ENCODE measurements at places on chromosomes 6 and 20.
A peak's percentile ranks its signal among the peaks of the same experiment; 100 is the strongest.

DNA sequence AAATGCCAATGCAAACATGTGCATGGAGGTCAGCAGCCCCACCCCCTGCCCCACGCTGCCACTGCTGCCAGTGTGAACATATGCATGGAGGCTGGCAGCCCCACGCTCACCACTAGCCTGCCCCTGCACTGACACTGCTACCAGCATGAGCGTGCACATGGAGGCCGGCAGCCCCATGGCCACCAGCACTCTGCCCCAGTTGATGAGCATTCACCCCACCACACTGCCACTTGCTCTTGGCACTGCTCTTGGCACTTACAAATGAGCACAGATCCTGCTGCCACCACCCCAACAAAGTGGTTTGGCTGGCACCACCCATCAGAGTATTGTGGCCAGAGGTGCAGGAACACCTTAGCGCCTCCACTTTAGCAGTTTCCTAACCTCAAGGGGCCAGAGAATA lies 174.1 kb downstream of the KHDC1L start:
- no peak overlapping the region for H3K27ac ChIP-seq
- no peaks in the 10 kb centered on the region for H3K4me1 ChIP-seq
- no peaks in the 10 kb centered on the region for H3K27me3 ChIP-seq
- no peak overlapping the region for H3K4me3 ChIP-seq

GRCh38 chr6:43172104-43173007 lies 1.3 kb downstream of the SRF start:
- H3K27me3 ChIP-seq = no peaks in the 10 kb centered on the region
- peaks cover 45% of the 10 kb centered on the region for H3K4me1 ChIP-seq
- H3K36me3 ChIP-seq = peaks cover 39% of the 10 kb centered on the region

GRCh38 chr20:46013829-46014516 lies 5.3 kb downstream of the MMP9 start:
- no peaks in the 10 kb centered on the region for H3K27me3 ChIP-seq
- no peaks in the 10 kb centered on the region for H3K36me3 ChIP-seq
- no peak overlapping the region for H3K27ac ChIP-seq
- peak; percentile 73 for DNase-seq
- peaks cover 15% of the 10 kb centered on the region for H3K4me1 ChIP-seq

- no peaks in the 10 kb centered on the region for H3K27me3 ChIP-seq
- no peak overlapping the region for H3K4me3 ChIP-seq
- H3K27ac ChIP-seq = no peak overlapping the region
- DNase-seq = no peak
- H3K36me3 ChIP-seq = no peaks in the 10 kb centered on the region
Observed at GRCh38 chr6:45084257-45084656, 243.9 kb upstream of the RUNX2 start.

GRCh38 chr6:56280126-56280525 lies 32.7 kb upstream of the COL21A1 start:
- no peaks in the 10 kb centered on the region for H3K27me3 ChIP-seq
- no peak for DNase-seq
- no peaks in the 10 kb centered on the region for H3K4me1 ChIP-seq
- H3K36me3 ChIP-seq = no peaks in the 10 kb centered on the region
- no peak overlapping the region for H3K4me3 ChIP-seq

DNA sequence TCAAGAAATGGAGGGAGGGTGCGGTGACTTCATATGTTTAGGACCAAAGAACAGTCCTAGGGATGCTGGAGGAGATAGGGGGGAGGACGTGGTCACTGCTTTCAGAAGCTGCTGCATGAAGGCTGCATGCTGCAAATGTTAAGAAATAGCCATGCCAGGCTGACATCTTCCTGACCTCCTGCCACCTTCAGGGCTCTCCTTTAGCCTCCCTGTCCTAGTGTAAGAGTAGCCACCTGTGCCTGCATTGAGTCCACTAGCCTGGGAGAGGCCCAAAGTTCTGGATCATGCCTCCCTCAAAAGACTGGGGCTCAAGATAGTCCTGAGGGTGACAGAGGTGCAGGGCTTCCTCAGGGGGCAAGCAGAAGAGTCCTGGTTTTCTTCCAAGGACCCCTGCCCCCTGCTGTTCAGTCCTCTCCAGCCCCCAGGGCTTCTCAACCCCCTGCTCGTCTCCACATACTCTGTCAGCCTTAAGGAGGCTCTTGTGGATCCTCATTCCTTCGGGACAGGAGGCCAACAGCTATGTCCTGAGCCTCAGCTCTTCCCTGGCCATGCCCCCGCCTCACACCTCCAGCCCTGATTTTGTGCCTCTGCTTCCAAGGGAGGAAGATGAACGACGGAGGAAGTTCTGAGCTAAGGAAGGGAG lies 96.3 kb downstream of the MRPL14 start:
- peaks cover 7% of the 10 kb centered on the region for H3K4me1 ChIP-seq
- no peak overlapping the region for H3K4me3 ChIP-seq
- no peaks in the 10 kb centered on the region for H3K36me3 ChIP-seq
- peaks cover 5% of the 10 kb centered on the region for H3K27me3 ChIP-seq
- DNase-seq = no peak

- no peak for DNase-seq
- H3K4me3 ChIP-seq = no peak overlapping the region
- H3K27me3 ChIP-seq = no peaks in the 10 kb centered on the region
- H3K27ac ChIP-seq = no peak overlapping the region
- H3K4me1 ChIP-seq = peaks cover 13% of the 10 kb centered on the region
Observed at GRCh38 chr6:159833556-159833955, 33.5 kb downstream of the PNLDC1 start.

DNA sequence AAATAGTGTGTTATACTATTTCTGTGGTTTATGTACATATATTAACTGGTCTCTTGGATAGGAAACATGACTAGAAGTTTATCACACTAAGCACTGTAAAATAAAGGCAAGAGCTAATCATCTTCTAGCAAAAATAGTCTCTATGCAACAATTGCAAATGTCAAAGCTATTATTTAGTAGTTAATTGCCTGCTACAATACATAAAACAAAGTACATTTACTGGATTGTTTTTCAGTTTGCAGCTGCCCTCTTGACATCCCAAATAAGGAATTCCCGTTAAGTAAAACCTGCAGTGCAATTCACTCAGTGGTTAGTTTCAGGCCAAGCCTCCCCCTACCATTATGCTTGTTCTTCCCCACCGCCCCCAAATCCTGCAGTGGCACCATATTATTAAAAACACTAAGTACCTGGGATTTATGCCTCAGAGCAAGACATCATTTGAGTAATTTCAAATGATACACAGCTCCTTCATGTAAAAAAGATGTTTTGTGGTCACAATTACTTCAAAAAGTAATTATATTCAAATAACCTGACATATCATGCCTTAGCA lies 1.6 kb upstream of the ATP5F1E start:
- H3K4me1 ChIP-seq = peaks cover 53% of the 10 kb centered on the region
- peaks cover 75% of the 10 kb centered on the region for H3K36me3 ChIP-seq
- H3K27me3 ChIP-seq = no peaks in the 10 kb centered on the region
- H3K4me3 ChIP-seq = no peak overlapping the region

- DNase-seq = no peak
- H3K4me3 ChIP-seq = no peak overlapping the region
- H3K27ac ChIP-seq = no peak overlapping the region
Observed at GRCh38 chr20:23412026-23412425, 9.3 kb downstream of the NAPB start.

GRCh38 chr6:129593233-129593564 lies 116.8 kb downstream of the ARHGAP18 start:
- H3K27ac ChIP-seq = no peak overlapping the region
- no peaks in the 10 kb centered on the region for H3K27me3 ChIP-seq
- no peaks in the 10 kb centered on the region for H3K4me1 ChIP-seq
- no peak overlapping the region for H3K4me3 ChIP-seq
- no peaks in the 10 kb centered on the region for H3K36me3 ChIP-seq

DNA sequence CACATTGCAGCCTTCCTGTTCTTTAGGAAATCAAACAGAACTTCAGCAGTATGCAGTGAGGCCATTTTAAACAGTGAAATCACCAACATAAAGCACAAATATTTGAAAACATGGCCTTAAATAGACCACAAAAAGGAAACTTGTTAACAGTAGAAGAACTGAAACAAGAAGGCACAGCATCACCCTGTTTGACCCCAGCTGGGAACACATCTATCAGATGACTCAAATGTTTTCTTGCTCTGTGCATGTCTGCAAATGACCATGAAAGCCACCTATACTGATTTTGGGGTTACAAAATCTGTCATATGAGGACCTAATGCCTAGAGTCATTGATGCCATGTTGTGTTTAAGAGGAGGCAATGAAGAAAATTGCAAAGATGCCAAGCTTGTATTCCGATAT lies 123.8 kb upstream of the ADGRF1 start:
- no peak overlapping the region for H3K4me3 ChIP-seq
- no peak for DNase-seq
- no peak overlapping the region for H3K27ac ChIP-seq
- H3K4me1 ChIP-seq = no peaks in the 10 kb centered on the region

DNA sequence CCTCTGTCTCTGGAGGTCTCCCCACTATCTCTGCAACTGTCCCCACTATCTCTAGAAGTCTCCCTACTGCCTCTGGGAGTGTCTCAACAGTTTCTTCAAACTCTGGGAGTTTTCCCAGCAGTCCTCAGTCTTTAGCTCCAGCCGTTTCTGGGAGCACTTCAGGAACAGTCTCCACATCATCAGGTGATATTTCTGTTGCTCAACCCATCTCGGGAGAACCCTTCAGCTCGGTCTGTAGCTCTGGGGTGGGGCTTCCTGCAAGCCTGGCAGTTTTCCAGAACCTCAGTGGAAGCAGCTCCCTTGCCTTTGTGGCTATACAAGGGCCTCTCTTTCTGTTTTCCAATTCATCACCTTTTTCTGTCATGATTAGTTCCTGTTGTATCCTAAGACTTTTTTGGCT lies 3.0 kb upstream of the SFTA2 start:
- no peak overlapping the region for H3K27ac ChIP-seq
- H3K27me3 ChIP-seq = peaks cover 15% of the 10 kb centered on the region
- H3K4me3 ChIP-seq = no peak overlapping the region

DNA sequence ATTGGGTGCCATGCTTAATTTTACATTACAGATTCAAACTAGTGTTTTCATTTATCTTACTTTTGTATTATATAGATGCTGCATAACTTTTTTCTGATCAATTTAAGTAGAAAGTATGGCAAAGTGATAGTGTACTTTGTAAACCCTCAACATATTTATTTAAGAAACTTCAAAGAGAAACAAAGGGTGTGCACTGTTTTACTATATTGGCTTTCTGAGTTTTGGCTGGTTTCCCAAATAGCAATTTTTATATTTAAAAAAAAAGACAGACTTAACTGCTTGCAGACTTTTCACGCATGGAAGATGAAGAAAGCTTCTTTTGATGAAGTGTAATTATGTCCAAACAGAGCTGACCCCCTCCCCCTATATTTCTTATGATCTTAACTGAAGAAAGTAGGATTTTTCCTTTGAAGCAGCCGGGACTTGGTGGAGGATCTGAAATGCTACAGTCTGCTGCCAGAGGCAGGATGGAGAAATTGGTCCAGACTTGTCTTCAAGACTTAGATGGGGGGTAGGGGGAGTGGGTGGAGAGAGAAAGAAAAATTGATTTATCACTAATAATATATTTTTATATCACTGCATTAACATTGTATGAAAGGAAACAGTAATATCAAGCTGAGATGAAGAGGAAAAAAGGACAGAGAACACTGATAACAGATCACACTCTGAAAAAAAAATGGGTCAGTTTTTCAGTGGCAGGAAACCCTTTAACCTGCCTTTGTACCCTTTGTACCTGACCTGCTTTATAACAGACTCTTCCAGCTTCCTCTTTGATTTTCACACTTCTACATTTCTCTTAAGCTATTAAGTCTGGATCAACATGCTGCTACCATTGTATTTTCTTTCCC lies 56.0 kb upstream of the SUPT3H start:
- peaks cover 26% of the 10 kb centered on the region for H3K36me3 ChIP-seq
- peak overlapping the region; percentile 87 for H3K27ac ChIP-seq
- no peak overlapping the region for H3K4me3 ChIP-seq
- H3K4me1 ChIP-seq = peaks cover 92% of the 10 kb centered on the region
- no peaks in the 10 kb centered on the region for H3K27me3 ChIP-seq

GRCh38 chr6:14337152-14337551 lies 219.6 kb downstream of the CD83 start:
- no peak for DNase-seq
- no peaks in the 10 kb centered on the region for H3K27me3 ChIP-seq
- H3K27ac ChIP-seq = no peak overlapping the region

- H3K27ac ChIP-seq = peak overlapping the region; percentile 75
- DNase-seq = no peak
- peaks cover 25% of the 10 kb centered on the region for H3K4me1 ChIP-seq
- H3K4me3 ChIP-seq = no peak overlapping the region
- H3K27me3 ChIP-seq = no peaks in the 10 kb centered on the region
Observed at GRCh38 chr6:106056746-106057390, 29.3 kb upstream of the PRDM1 start.

- H3K36me3 ChIP-seq = no peaks in the 10 kb centered on the region
- H3K27ac ChIP-seq = peak overlapping the region; percentile 69
- no peaks in the 10 kb centered on the region for H3K27me3 ChIP-seq
- no peak overlapping the region for H3K4me3 ChIP-seq
- H3K4me1 ChIP-seq = peaks cover 69% of the 10 kb centered on the region
Observed at GRCh38 chr6:137798846-137799245, 68.2 kb upstream of the TNFAIP3 start.

GRCh38 chr6:69378326-69378725 lies 418.5 kb downstream of the LMBRD1 start:
- no peaks in the 10 kb centered on the region for H3K4me1 ChIP-seq
- H3K27me3 ChIP-seq = no peaks in the 10 kb centered on the region
- no peaks in the 10 kb centered on the region for H3K36me3 ChIP-seq
- DNase-seq = no peak
- no peak overlapping the region for H3K4me3 ChIP-seq

DNA sequence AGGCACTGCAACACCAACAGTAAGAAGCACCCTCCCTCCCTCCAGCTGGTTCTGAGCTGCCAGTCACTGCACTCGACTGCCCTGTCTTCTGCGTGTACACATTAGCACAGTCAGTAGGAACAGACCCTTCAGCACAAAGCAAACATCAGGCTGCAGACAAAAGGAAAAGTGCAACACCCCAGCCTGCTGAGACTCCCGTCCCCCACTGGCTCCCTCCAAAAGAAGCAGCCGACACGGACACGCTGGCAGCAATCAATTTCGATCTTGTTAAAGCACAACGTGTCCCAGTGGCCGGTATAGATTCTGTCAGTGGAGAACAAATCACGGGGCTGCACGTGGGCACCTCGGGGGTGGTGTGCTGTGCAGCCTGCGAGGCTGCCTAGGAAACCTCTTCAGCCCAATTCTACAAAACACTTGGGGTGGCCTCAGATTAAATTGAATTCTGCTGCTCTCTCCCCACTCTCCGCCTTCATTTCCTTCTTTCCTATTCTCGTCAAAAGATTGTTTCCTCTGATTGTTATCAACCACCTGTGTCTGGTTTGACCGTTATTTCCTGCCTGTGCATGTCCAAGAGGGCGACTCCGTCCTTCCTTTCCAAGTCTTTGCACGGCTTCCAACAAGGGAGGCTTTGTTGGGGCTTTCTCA lies 38.7 kb downstream of the TRAF3IP2 start:
- no peaks in the 10 kb centered on the region for H3K27me3 ChIP-seq
- H3K27ac ChIP-seq = peak overlapping the region; percentile 95
- DNase-seq = peak; percentile 83
- H3K4me1 ChIP-seq = peaks cover 97% of the 10 kb centered on the region
- peak overlapping the region; percentile 54 for H3K4me3 ChIP-seq

All from DND-41 (cell line).